DMS53 (cell line): ENCODE measurements at places on chromosomes 2 and 18.

- no peak for DNase-seq
Measured at GRCh38 chr2:149656996-149657395, 69.4 kb upstream of the MMADHC start.

- no peak for DNase-seq
Measured at GRCh38 chr2:62338111-62338510, 142.2 kb downstream of the B3GNT2 start.

- no peak for DNase-seq
Measured at GRCh38 chr2:126029316-126029715, 626.6 kb upstream of the GYPC start.

DNA sequence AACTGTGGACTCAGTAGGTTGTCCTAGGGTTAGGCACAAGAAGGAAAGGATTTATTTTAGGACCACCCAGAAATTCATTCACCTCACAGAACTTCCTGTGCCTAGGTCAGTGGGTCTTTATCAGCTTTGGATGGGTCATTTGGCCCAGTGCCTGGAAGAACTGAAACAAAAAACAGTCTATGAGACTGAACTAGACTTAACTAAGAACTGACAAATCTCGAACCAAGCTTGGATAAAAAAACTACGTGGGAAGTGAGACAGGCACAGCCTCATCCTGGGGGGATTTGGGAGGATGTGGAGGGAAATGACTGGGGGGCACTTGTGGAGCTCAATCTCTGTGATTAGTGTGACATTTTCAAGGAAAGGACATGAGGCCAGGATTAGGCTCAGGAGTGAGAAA lies 2.3 kb upstream of the OST4 start:
- DNase-seq: no peak

DNA sequence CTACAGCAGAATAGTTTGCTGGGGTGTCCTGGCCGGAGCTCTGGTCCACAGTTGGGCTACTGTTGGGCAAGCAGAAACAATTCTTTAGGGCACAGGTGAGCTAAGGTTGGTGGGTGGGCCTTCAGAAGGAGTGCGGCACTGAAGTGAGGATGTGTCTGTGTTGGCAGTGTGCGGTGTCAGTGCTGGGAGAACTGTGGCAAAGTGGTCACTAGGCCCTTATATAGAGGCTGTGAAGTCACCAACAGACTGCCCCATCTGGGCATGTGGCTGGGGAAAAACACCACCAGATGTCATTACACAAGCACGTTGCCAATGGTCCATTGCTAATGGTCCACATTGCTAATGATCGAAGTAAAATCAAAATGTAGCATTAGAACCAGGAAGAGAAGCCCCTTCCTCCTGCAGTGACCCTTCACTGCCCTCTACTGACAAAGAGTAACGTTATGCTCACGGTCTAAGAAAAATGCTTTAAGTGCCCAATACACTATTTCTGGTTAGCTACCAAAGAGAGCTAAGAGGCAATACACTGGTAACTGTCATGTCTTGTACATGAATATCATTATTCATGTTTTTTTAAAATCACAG lies 21.3 kb downstream of the SCN1A start:
- peak; percentile 52 for DNase-seq

- no peak for DNase-seq
Measured at GRCh38 chr2:96698221-96698861, 41.5 kb downstream of the LMAN2L start.

GRCh38 chr18:13054336-13054735 lies 63.2 kb downstream of the CEP192 start:
- no peak for DNase-seq

DNA sequence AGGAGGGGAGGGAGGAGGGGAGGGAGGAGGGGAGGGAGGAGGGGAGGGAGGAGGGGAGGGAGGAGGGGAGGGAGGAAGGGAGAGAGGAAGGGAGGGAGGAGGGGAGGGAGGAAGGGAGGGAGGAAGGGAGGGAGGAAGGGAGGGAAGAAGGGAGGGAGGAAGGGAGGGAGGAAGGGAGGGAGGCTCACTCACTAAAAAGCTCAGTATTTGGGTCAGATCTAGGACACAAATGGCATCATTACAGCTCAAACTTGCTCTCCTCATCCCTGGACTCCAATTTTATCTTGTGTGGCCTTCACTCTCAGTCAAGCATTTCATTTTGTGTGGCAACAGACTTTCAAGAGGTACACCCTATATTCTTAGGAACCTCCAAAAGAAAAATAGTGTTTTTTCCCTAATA lies 435.4 kb downstream of the IRS1 start:
- no peak for DNase-seq

DNA sequence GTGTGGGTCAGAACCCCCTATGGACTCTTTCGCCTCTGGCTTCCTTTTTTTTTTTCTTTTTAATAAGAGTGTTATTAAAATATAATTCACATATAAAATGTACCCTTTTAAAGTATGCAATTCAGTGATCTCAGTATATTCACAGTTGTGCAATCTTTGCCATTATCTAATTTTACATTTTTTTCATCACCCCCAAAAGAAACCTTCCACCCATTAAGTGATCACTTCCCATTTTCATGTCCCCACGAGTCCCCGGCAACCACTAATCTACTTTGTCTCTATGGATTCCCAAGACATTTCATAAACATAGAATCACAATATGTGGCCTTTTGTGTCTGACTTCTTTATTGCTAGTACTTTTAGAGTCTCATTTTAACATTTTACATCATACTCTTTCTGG lies 38.7 kb upstream of the ANXA4 start:
- no peak for DNase-seq

DNA sequence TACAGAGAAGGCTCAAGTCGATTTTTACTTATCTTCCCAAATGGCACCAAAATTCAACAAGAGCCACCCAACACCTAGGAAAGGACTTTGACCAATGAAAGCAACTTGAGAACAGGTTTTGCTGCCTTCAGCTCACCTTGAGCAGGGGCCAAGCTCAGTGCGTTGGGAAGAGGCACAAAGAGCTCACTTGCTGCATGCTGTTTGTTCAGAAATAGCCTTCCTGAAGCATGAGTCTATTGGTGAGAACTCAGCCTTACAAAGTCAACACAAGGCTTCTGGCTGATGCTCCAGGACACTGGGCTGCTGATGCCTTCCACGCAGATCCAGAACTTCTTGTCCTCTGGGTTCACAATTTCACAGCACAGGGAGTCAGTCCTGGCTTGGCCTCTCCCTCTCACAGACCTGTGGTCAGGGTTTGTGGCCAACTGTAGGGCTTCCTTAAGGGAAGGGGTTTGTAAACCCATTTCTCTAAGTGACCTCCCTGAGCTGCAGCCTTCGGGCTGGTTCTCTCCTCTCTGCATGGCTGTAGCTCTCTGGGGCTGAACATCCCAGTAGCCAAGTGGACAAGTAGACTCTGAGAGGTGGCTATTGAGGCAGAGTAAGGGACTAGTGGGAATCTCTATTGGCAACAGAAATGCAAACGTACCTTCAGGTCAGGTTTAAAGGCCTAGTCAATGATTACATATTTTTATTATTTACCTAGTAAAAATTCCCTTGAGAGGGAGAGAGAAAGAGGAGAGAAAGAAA lies 124.7 kb upstream of the GATA6 start:
- DNase-seq: peak; percentile 86

GRCh38 chr2:46449700-46450099 lies 29.7 kb upstream of the TMEM247 start:
- no peak for DNase-seq

GRCh38 chr2:26552641-26553374 lies 74.9 kb upstream of the OTOF start:
- DNase-seq: no peak

DNA sequence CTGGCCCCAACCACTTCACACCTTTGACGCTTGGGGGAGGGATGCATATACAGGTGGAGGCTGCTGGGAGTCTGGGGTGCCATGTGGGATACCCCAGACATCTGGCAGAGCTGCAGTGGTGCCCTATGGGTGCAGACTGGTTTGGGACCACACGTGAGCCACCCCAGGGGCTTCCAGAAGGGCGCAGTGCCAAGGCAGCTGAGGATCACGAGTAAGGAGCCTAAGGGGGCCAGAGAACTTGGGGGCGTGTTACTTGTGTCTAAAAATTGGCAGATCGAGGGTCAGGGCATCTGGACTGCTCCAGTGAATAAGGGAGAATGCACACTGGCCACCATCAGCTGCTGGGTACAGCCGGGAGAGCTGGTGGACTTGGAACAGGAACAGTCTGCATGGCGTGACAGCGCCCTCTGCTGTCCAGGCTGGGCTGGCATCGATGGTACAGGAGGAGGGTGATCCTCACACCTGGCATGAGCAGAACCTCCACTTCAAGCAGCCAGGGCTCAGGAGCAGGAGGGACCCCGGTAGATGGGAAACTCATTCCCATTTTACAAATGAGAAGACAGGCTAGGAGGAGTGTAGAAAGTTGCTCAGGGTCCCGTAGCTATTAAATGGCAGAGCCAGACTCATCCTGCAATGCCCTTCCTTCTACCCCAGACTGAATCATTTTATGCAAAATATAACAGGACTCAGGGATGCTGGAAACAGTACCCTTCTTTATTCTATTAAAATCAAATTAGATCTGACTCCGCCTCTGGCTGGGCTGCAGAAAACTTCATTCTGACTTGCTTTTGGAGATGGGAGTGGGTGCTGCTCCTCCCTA lies 60.4 kb downstream of the ATOH8 start:
- peak; percentile 95 for DNase-seq
